Activated T-helper 2 cell treated with anti-CD3 and anti-CD28 coated beads, Interferon-gamma antibody, Interleukin-2, Interleukin-4, amounts not matched to agents 10 μg/mL and 5 μg/mL and 100 μg/mL, durations not matched to agents 14 hours and 24 hours and 36 hours (primary cell): ENCODE measurements at places on chromosomes 1 and 21. TPM values are rescaled to one million over a fixed set of nuclear protein-coding genes. Genes with fewer than 3 reads are reported as not detected.
A peak's percentile ranks its signal among the peaks of the same experiment; 100 is the strongest.

Gene ELAVL4
- not detected in 2 replicates for total RNA-seq

Gene KRTAP12-2
- total RNA-seq = not detected in 2 replicates

Gene SHE
- 0.05 TPM in 1 of 2 replicates, not detected in the other for total RNA-seq

Gene PRDM16
- not detected in 2 replicates for total RNA-seq

Gene RHOC
- 68.7 and 74.7 TPM in 2 replicates for total RNA-seq

Gene MAN1C1
- total RNA-seq = 4.1 and 5.0 TPM in 2 replicates

Gene MASP2
- 0.18 TPM in 1 of 2 replicates, not detected in the other for total RNA-seq

Gene TMEM82
- total RNA-seq = not detected in 2 replicates

Gene ECM1
- total RNA-seq = 1.6 and 1.8 TPM in 2 replicates

DNA sequence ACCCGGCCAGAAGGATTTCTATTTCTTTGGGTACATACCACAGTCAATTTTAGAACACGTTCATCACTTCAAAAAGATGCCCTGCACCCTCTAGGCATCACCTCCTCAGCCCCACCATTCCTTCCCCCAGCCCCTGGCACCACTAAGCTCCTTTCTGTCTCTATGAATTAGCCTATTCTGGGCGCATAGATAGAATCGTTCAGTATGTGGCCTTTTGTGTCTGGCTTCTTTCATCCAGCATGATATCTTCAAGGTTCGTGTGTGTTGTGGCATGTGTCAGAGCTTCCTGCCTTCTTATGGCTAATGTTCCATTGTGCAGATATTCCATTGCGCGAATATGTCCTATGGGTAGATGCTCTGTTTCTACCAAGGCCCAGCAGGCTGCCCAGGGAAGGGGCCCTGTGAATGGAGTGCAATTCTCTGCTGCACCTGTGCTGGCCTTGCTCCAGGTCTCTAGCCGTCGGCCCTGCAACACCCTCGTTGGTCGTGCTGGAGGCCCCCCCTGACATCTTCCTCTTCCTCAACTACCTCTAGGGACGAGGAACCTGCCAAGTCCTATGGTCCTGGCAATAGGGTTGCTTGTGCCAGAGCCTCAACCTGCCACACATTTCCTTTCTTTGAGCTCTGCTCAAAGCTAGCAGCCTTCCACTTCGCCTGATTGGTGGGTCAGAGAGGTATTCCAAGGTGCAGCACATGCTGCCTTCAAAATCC is 113.5 kb downstream of the RIPK4 start:
- peaks cover 2% of the 10 kb centered on the region for H3K27me3 ChIP-seq
- no peaks in the 10 kb centered on the region for H3K4me1 ChIP-seq
- no peak for DNase-seq
- no peak overlapping the region for H3K27ac ChIP-seq

GRCh38 chr1:205291596-205291995 is 29.9 kb downstream of the NUAK2 start:
- H3K27ac ChIP-seq = no peak overlapping the region
- no peak overlapping the region for H3K4me3 ChIP-seq
- peaks cover 39% of the 10 kb centered on the region for H3K4me1 ChIP-seq
- DNase-seq = no peak

- no peak overlapping the region for H3K27ac ChIP-seq
- DNase-seq = no peak
- H3K4me3 ChIP-seq = peak overlapping the region; percentile 79
- H3K27me3 ChIP-seq = peaks cover 5% of the 10 kb centered on the region
- H3K4me1 ChIP-seq = peaks cover 7% of the 10 kb centered on the region
Observed at GRCh38 chr1:1068517-1069055, 5.5 kb downstream of the RNF223 start.

DNA sequence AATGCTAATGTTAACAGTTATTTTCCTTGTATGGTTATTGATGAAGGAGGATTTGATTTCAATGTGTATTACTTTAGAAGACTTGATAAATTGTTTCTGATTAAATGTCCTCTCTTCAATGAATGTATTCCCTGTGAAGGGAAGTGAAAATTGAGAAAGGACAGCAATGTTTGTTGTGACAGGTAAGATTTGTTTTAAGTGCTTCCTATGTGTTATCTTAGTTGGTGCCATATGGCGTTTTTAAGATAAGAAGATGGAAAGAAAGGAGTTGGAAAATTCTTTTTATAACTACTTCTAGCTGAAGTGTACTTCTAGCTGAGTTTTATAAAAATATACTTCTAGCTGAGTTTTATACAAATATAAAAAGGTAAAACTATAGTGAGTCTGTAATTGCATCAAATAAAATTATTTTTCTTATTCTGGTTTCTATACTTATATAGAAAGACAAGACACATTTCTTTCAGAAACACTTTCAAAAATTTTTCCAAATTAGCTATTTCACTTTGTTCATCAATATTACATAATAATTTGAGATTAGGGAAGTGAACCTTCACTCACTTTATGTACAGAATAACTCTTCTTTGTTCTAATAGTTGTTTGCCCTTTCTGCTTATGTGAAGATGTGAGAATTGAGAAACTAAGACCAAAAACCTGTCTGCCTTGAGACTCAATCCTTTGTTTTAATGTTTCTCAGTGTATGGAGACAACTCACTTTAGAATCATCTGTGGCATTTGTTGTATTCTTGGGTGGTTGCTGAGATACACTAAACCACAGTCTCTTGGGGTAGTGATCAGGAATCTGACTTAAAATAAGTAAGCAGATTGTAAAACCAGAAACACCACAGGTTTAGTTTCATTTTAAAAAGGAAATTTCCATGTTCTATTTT is 382.9 kb upstream of the B3GALT2 start:
- peaks cover 33% of the 10 kb centered on the region for H3K4me1 ChIP-seq
- peaks cover 38% of the 10 kb centered on the region for H3K36me3 ChIP-seq
- no peaks in the 10 kb centered on the region for H3K27me3 ChIP-seq
- no peak for DNase-seq
- H3K27ac ChIP-seq = peak overlapping the region; percentile 77

DNA sequence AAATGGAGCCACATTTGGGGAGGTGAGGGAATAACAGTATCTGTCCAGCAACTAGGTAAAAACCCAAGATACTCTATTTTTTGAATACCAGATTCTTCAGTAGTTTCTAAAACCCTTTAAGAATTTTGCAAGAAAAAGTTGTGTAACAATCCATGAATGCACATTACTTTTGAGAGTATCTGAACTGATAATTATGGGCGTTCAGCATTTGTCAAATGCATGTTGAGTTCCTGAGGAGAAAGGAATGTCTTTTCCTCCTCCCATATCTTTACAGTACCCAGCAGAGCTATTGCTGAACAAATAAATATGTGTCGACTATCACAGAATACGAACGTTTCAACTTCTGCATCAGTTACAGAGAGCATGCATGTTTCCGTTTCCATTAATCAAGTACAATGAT is 104.5 kb downstream of the PCNX2 start:
- H3K4me3 ChIP-seq = no peak overlapping the region
- no peak overlapping the region for H3K27ac ChIP-seq
- H3K36me3 ChIP-seq = peaks cover 27% of the 10 kb centered on the region

- peaks cover 11% of the 10 kb centered on the region for H3K4me1 ChIP-seq
- no peaks in the 10 kb centered on the region for H3K27me3 ChIP-seq
- no peak within 1 kb of the TSS for H3K27ac ChIP-seq
- DNase-seq = no peak
- H3K36me3 ChIP-seq = no peaks in the 10 kb centered on the region
Observed at GRCh38 chr1:26177182-26177684, at the start of gene CNKSR1. Gene CNKSR1 (plus strand): TSS chr1:26177491. CDS start chr1:26177548, 57 bp downstream.

DNA sequence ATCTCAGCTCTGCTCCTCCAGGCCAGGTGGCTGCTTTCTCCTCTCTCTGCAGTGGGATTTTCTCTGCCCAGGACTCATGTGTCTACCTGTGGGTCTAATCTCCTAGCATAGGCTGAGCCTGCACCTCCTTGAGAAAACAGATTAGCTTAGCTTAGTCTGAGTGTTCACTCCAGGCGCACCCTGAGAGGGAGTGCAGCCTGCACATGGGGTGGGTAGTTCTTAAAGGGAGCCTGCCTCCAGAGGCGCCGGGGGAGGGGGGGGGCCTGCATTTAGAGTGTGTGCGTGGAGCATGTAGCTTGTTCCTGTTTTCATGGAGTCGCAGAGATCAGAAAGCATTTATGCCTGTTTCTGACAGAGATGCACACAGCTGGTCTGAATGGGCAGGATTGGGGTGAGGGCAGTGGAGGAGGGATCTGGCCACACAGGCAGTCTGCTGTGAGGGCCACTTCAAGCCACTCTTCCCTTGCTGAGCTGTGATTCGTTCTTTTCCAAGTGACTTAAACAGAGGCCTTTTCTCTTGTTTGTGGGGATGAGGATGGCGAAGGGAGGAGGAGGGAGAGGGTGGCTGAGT is 45.2 kb downstream of the GALNT2 start:
- no peak for DNase-seq
- H3K27me3 ChIP-seq = no peaks in the 10 kb centered on the region
- no peak overlapping the region for H3K27ac ChIP-seq

- H3K27ac ChIP-seq = no peak overlapping the region
- H3K4me1 ChIP-seq = no peaks in the 10 kb centered on the region
- H3K27me3 ChIP-seq = no peaks in the 10 kb centered on the region
- no peak for DNase-seq
Observed at GRCh38 chr21:26887251-26887650, 42.0 kb upstream of the ADAMTS1 start.

GRCh38 chr21:16076465-16076864 is 346.7 kb downstream of the USP25 start:
- H3K27ac ChIP-seq = no peak overlapping the region
- no peak for DNase-seq
- no peaks in the 10 kb centered on the region for H3K4me1 ChIP-seq
- no peaks in the 10 kb centered on the region for H3K36me3 ChIP-seq
- no peaks in the 10 kb centered on the region for H3K27me3 ChIP-seq

GRCh38 chr1:85943526-85943925 is 213.0 kb downstream of the COL24A1 start:
- no peak for DNase-seq
- H3K4me1 ChIP-seq = no peaks in the 10 kb centered on the region
- H3K4me3 ChIP-seq = no peak overlapping the region
- no peaks in the 10 kb centered on the region for H3K36me3 ChIP-seq
- no peaks in the 10 kb centered on the region for H3K27me3 ChIP-seq

DNA sequence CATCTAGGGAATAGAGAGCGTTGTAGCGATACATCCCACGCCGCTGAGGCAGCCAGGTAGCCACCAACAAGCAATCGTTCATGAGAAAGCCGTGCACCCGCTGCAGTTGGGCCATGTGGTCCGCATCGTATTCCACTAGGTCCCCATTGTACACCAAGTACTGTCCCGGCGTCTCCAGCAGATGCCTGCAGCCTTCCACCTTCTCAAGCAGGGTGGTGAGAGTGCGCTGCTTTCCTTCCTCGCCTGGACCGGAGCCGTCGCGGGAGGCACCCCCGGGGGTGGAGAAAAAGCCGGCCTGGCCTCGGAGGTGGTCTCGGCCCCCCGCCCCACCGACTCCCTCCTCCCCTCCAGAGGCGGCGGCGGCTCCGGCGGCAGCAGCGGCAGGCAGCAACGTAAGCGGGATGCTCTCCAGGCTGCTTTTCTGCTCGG is 595 bp downstream of the EXOC8 start:
- peaks cover 2% of the 10 kb centered on the region for H3K27me3 ChIP-seq
- H3K27ac ChIP-seq = peak overlapping the region; percentile 99
- no peak for DNase-seq
- peak overlapping the region; percentile 99 for H3K4me3 ChIP-seq

- H3K27ac ChIP-seq = peak overlapping the region; percentile 64
- no peak for DNase-seq
- H3K27me3 ChIP-seq = no peaks in the 10 kb centered on the region
- peaks cover 30% of the 10 kb centered on the region for H3K36me3 ChIP-seq
Observed at GRCh38 chr1:21766210-21766609, 16.7 kb downstream of the USP48 start.

DNA sequence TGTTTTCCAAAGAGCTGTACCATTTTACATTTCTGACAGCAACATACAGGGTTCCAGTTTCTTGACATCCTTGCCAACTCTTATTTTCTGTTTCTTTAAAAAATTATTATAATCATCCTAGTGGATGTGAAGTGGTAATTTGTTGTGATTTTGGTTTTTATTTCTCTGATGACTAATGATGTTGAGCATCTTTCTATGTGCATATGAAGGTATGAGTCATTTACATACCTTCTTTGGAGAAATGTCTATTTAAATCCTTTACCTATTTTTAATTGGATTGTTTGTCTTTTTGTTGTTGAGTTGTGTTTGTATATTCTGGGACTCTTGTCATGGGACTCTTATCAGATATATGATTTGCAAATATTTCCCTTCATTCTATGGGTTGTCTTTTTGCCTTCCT is 20.8 kb upstream of the MPC2 start:
- H3K27ac ChIP-seq = no peak overlapping the region
- no peak for DNase-seq
- no peaks in the 10 kb centered on the region for H3K27me3 ChIP-seq
- peaks cover 15% of the 10 kb centered on the region for H3K4me1 ChIP-seq
- H3K36me3 ChIP-seq = peaks cover 42% of the 10 kb centered on the region

- peaks cover 24% of the 10 kb centered on the region for H3K4me1 ChIP-seq
- H3K4me3 ChIP-seq = no peak overlapping the region
- H3K27me3 ChIP-seq = peaks cover 34% of the 10 kb centered on the region
- H3K27ac ChIP-seq = no peak overlapping the region
- H3K36me3 ChIP-seq = no peaks in the 10 kb centered on the region
Observed at GRCh38 chr1:87204441-87204840, 124.2 kb upstream of the LMO4 start.

- no peak overlapping the region for H3K4me3 ChIP-seq
- DNase-seq = no peak
- no peaks in the 10 kb centered on the region for H3K27me3 ChIP-seq
- no peak overlapping the region for H3K27ac ChIP-seq
- H3K4me1 ChIP-seq = no peaks in the 10 kb centered on the region
Observed at GRCh38 chr1:29936031-29936544, 699.8 kb downstream of the PTPRU start.

GRCh38 chr1:203142684-203143408 is 15.3 kb downstream of the ADORA1 start:
- H3K27me3 ChIP-seq = no peaks in the 10 kb centered on the region
- no peaks in the 10 kb centered on the region for H3K36me3 ChIP-seq
- H3K4me1 ChIP-seq = no peaks in the 10 kb centered on the region
- DNase-seq = no peak
- no peak overlapping the region for H3K27ac ChIP-seq
- H3K4me3 ChIP-seq = no peak overlapping the region

DNA sequence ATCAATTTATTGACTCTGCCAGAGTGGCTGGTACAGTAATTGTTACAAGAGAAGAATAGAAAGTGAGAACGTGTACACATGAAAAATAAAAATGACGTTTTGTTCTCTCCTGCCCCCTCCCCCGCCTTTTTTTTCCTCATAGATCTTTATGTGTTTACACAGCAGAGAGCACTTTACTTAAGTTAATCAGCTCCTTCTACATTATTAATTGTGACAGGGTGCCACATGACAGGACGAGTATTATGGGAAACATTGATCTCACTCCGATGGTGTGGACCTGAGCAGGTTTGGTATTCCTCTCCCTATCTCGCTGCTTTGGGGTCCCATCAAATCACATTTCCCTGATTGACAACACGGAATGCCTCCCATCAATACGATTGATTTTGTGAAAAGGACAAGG is 285.7 kb downstream of the TM2D1 start:
- no peak overlapping the region for H3K27ac ChIP-seq
- H3K36me3 ChIP-seq = no peaks in the 10 kb centered on the region
- H3K27me3 ChIP-seq = peaks cover 4% of the 10 kb centered on the region
- DNase-seq = no peak
- no peak overlapping the region for H3K4me3 ChIP-seq

- H3K27me3 ChIP-seq = no peaks in the 10 kb centered on the region
- H3K4me1 ChIP-seq = peaks cover 52% of the 10 kb centered on the region
- peak overlapping the region; percentile 69 for H3K27ac ChIP-seq
- peaks cover 36% of the 10 kb centered on the region for H3K36me3 ChIP-seq
- H3K4me3 ChIP-seq = peak overlapping the region; percentile 58
Observed at GRCh38 chr21:29074783-29075182, 1.3 kb upstream of the CCT8 start.
